ENCODE measurements at places on chromosomes 4 and X. TPM values are rescaled to one million over a fixed set of nuclear protein-coding genes. Genes with fewer than 3 reads are reported as not detected.

Gene ITGB1BP2
- 2.2 TPM for polyA plus RNA-seq

Gene GLRA2
- polyA plus RNA-seq: not detected

Gene MSX1
- polyA plus RNA-seq: 0.17 TPM

Gene FAM133A
- not detected for polyA plus RNA-seq

Gene AR
- polyA plus RNA-seq: not detected

Gene SPARCL1
- not detected for polyA plus RNA-seq

Gene ZNF157
- polyA plus RNA-seq: 0.52 TPM

Gene S100G
- not detected for polyA plus RNA-seq

Gene IL13RA2
- not detected for polyA plus RNA-seq

Gene BCORL1
- 1.8 TPM for polyA plus RNA-seq

Gene OPHN1
- 0.03 TPM for polyA plus RNA-seq

Gene ZNF41
- 5.7 TPM for polyA plus RNA-seq

Gene PDLIM3
- polyA plus RNA-seq: not detected

Gene MFAP3L
- 0.63 TPM for polyA plus RNA-seq

Gene CXCL13
- not detected for polyA plus RNA-seq

Gene RASGEF1B
- 20.4 TPM for polyA plus RNA-seq

Gene FAM53A
- 3.2 TPM for polyA plus RNA-seq

Gene GPR119
- polyA plus RNA-seq: not detected

Gene SPANXC
- polyA plus RNA-seq: not detected

Gene HTN1
- not detected for polyA plus RNA-seq

Gene CDX4
- polyA plus RNA-seq: not detected

Gene HTR2C
- polyA plus RNA-seq: not detected

Gene CD40LG
- 0.19 TPM for polyA plus RNA-seq

Gene HSFX4
- not detected for polyA plus RNA-seq

Gene SLC7A11
- polyA plus RNA-seq: 0.13 TPM

Gene PPEF2
- 0.32 TPM for polyA plus RNA-seq

Gene PNMA5
- polyA plus RNA-seq: 0.35 TPM

Gene SMIM10L2A
- polyA plus RNA-seq: 0.25 TPM

Gene MCUB
- 206 TPM for polyA plus RNA-seq

Gene NPY1R
- polyA plus RNA-seq: not detected

Gene ANXA10
- polyA plus RNA-seq: not detected

Gene CFAP47
- not detected for polyA plus RNA-seq

Gene MCF2
- 0.54 TPM for polyA plus RNA-seq

Data from B cell (primary cell).